Endodermal cell (in vitro differentiated cells): ENCODE measurements at places on chromosomes 2 and 18. TPM values are rescaled to one million over a fixed set of nuclear protein-coding genes. Genes with fewer than 3 reads are reported as not detected.

THADA gene
- total RNA-seq: 14.5 to 32.8 TPM (median 27.1 TPM) in 3 replicates

SMYD1 gene
- total RNA-seq: 0.21 TPM in 1 of 3 replicates, not detected in the others

TXNDC2 gene
- not detected in 3 replicates for total RNA-seq

ROCK1 gene
- 45.7 and 49.6 TPM in 2 replicates for total RNA-seq

GRCh38 chr18:45621061-45621511 lies 5.8 kb downstream of the SLC14A2 start:
- DNase-seq: peak; percentile 80

GRCh38 chr2:232941912-232942594 lies 71.0 kb downstream of the NGEF start:
- DNase-seq: no peak

DNA sequence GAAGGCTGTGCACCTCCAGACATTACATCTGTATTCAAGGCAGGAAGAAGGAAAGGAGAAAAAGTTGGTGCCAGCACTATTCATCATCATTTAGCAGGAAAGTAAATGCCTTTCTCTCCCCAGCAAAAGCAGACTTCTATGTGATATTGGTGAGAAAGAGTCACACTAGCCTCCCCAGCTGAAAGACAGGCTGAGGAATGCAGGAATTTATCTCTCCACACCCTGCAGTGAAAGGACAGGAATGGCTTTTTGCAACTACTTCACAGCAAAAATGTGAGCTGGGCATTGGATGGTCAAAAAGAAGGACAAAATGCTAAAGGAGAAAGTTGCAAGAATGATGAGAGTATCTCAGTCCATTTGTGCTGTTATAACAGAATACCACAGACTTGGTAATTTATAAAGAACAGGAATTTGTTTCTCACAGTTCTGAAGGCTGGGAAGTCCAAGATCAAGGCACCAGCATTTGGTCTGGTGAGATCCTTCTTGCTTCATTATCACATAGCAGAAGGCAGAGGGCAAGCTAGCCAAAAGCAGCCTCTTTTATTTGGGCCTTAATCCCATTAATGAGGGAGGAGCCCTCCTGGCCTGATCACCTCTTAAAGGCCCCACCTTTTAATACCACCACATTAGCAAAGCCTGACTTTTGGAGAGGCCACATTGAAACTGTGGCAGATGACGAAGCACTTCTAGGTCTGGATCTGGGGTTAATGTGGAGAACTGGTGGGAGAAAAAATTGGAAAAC lies 388.1 kb upstream of the SLC14A2 start:
- DNase-seq: no peak

GRCh38 chr2:44545005-44545404 lies 183.3 kb downstream of the CAMKMT start:
- no peak for DNase-seq

GRCh38 chr2:136233298-136233697 lies 115.3 kb upstream of the CXCR4 start:
- DNase-seq: no peak

DNA sequence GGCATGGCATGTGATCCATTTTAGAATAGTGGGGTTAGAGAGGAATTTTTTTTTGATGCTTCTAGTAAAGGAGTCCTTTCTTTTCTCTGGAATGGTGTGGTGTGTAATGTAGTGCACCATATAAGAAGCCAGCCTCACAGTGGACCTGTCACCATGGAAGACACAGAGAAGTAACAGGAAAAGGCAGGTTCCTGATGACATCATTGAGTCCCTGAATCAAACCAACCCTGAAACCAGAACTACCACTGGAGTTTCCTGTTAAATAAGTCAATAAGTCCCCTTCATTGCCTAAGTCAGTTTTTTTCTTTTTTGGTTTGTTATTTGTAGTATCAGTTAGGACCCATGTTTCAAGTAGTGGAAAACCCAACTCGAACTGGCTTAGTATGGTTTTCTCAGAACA lies 11.9 kb downstream of the ADCYAP1 start:
- no peak for DNase-seq

DNA sequence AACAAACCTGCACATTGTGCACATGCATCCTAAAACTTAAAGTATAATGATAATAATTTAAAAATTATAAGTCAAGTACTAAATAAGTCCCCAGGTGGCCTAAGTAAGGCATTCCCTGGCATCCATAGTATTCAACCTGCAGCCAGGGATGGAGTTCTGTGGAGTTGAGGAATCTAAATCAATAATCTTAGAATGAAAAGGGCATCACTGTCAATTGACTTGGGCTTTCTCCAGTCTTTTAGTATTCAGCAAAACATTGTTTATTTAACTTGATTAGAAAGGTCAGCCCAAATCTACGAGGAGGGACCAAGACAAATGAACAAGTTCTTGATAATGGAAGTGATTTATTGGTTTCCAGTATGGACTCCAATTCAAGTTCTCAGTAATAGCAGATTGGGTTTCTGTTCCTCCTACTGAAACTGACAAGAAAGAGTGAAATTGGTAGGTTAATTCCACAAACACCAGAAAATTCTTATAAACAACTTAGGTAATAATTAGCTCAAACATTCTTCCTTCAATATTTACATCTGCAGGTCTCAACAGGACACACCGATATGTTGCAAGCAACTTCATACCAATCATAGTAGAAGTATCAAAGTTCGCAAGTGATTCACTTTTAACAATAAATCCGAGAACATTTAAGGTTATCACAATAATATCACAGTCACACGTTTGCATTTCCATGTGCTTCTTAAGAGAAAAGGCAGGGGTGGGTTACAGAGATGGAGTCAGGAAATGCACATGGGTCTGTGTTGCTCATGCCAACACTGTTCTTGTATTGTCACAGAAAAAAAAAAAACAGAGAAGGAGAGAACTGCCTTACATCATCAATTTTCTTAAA lies 51.7 kb upstream of the EHBP1 start:
- no peak for DNase-seq
